ENCODE measurements at places on chromosomes 3 and 15.

GRCh38 chr3:23114432-23114831, 88.7 kb upstream of the UBE2E2 start:
- no peak for DNase-seq

DNA sequence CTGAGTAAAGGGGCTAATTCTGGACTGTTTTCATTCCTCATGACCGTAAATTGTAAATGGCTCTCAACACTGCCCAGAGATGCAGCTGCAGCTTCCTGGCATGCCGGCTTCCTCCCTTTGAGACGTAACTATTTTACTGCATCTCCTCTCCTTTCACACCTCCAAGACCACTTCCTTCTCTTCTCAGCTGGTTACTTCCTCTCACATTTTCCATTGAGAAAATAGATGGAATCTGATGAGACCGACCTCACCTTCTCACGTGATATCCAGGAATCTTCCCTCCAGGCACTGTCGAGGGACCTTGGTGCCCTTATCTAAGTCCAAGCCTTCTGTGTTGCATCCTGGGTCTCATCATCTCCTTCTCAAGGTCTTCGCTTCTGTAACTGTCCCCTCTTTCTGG, 12.7 kb downstream of the LYSMD4 start:
- no peak for DNase-seq

- no peak for DNase-seq
These were observed 31.6 kb downstream of the BTD start for GRCh38 chr3:15633159-15633558.

DNA sequence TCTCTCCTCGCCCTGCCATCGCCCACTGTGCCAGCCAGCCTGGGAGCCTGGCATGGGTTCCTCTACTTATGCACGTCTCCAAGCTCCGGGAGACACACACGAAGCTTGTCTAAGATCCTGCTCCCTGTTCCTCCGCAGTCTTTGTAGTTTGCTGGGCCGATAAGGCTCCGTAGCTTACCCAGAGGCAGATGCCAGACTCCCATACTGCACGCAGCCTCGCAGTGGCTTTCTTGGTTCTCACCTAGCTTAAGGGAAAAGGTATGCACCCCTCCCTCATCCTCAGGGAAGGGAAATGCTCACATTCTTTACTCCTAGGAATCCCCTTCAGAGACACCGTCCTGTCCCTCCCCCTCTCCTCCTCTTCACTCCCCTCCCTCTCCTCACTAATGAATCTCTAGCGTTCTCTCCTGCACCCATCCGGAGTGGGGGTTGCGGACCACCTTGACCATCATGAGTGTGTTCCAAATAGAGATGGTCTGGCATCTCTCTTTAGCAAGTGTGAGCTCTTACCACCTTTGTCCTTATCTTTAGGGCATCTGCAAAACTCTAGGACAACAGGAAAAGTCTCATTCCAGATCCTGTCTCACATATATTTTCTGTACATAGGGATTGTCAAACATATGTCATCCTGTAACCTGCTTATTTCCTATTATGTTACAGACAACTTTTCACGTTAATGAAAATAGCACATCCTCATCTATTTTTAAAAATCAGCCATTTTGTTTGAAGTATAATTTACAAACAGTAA, 56.5 kb downstream of the TMEM266 start:
- DNase-seq: no peak

DNA sequence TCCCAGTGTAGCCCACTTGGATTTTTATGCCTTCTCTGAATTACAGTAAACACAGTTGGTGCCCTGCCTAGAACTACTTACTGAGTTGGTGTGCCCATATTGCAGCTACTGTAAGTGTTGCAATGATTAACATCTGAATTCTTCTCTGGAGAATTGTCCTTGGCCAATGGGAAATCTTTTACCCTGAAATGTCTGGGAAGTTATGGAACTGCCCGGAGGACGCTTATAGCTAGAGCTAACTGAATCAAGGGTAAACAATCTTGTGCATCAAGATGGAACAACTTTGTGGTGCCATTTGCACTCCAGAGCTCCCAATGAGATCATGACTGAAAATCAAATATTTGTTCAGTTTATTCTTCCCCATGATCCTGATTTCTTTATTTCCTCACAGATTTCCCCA, 246.7 kb upstream of the CBLB start:
- DNase-seq: no peak

DNA sequence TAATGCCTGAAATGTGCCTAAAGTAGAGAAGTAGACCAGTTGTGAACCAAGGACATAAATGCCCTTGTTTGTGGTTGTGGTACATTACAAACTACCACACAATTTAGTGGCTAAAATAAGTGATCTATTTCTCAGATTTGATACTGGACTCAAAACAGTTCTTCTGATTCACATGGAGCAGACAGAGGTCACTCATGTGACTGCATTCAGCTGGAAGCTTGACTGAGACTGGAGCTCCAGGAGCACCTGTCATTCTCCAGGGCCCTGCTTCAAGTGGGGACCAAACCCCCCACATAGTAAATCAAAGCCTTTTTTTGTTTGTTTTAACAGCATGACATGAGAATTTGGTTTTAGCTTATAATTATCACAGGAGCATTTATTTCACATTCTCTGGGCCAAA, 301.2 kb downstream of the OXSM start:
- DNase-seq: no peak
